ENCODE measurements at places on chromosomes 7 and 10.

DNA sequence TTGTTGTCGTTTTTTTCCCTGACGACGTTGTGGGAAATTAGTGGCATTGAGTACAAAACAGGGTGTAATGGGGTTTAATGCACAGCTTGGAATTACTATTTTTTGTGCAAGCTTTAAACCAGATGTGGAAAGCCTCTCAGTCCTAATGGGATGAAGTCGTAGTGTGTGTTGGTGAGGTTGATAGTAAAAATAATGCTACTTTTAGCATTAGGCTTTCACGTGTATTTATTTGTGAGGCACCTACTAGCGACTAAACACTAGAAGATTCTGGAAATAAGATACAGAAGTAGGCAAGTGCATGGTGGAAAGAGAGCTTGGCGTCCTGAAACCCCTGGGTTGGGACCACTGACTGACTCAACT, 588 bp upstream of the ORC5 start:
- DNase-seq: no peak

DNA sequence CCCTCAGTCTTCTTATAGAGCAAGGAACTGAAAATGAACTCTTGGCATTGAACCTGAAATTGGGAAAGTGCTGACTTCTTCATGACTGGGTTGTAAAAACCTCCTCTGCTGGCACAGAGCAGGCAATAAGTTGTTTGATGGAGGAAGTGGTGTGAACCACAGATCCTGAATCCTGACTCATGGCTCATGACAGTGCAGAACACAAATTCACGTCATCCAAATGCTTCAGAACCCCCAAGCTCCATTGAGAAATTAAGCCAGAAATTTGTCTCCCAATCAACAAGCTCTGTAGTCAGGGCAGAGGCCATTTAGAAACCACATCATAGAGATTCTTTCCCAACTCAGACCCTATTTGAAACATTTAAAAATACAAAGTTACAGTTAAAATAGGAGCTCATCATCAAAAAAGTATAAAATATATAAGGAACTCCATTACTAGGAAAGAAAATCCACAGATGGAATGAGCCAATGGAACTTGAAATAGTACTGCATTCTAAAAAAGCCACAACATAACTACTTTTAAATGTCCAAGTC, 10.3 kb upstream of the STK17A start:
- no peak for DNase-seq

DNA sequence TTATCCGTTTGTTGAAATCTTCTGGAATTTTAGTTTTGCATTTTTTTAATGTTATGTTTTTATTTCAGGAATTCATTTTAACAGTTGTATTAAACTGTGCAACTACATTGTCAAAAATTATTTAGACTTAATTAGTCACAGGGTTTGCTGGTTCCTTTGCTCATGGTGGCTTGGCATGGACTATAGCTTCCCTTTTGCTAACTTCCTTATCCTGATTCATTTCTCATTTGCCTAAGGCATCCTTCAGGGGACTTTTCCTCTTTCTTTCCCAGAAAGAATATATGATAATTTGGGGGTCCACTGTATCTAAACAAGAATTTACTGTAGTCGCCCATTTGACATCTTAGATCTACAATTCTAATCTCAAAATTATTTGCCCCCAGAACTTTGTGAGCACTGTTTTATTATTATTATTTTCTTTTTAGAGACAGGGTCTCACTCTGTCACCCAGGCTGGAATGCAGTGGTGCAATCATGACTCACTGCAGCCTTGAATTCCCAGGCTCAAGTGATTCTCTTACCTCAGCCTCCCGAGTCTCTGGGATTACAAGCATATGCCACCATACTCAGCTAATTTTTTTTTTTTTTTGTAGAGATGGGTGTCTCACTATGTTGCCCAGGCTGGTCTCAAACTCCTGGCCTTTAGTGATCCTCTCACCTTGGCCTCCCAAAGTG, 13.9 kb downstream of the FIGNL1 start:
- no peak for DNase-seq

GRCh38 chr7:4951903-4952636, 6.9 kb downstream of the MMD2 start:
- no peak for DNase-seq

DNA sequence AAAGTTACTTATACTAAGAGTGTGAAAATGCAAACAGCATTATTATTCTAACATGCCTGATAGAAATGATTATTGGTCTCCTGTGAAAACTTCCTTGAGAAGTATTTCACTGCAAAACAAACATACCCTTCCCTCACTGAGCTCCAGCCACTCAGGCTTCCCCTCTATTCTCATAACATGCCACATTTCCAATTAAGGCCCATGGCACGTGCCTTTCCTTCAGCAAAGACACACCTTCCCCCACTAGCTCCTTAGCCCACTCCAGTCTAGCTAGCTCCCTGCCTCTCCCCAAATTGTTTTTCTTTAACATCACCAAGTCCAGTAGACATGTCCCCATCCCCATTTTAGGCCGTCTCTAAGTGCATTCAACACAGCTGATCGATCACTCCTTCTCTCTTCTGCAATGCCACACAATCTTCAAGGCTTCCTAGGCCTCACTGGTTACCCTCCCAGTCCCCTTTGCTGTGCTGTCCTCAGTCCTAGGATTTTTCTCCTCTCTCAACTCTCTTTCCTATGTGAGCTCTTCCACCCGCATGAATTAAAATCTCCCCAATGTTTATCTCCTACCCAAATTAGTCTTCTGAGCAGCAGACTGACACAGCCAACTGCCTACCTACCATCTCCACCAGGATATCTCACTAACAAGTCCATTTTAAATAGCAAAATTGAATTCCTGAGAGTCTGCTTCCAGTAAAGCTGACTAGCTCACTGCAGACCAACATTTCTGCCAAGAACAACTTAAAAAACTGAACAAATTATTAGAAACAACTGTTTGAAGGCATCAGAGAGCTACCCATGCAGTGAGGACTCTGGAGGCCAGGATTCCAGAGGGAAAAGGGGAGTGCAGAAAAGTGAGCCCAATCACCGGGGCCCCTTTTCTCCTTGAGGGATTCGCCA, 11.9 kb downstream of the CYTH3 start:
- no peak for DNase-seq

DNA sequence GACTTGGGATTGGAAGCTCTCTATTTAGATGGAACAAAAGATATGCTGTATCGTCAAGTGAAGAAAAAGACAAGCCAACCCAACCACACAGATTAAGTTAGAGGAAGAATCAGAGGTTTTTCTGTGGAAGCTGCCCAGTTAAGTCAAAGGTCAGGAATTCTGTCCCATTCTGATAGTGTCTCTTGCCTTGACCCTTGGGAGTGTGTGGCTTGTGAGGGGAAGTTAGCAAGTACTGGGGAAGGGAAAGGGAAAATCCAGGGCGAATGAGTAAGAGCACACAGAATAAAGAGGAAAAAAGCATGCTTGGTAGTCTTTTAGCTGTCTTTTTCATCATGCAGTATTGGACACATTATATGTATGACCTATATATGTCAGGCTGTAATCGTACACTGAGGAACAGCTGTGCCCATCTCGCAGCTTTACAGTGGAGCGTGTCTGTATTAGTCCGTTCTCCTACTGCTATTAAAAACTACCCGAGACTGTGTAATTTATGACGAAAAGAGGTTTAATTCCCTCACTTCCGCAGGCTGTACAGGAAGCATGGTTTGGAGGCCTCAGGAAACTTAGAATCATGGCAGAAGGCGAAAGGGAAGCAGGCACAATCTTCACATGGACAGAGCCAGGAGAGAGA, 197.2 kb downstream of the GALNT17 start:
- no peak for DNase-seq

GRCh38 chr7:142299237-142299781, 41.5 kb upstream of the PRSS58 start:
- DNase-seq: no peak

- DNase-seq: no peak
Measured at GRCh38 chr7:11616466-11616865, 215.5 kb downstream of the THSD7A start.

- DNase-seq: no peak
Measured at GRCh38 chr7:100884736-100885439, 4.6 kb downstream of the UFSP1 start.

DNA sequence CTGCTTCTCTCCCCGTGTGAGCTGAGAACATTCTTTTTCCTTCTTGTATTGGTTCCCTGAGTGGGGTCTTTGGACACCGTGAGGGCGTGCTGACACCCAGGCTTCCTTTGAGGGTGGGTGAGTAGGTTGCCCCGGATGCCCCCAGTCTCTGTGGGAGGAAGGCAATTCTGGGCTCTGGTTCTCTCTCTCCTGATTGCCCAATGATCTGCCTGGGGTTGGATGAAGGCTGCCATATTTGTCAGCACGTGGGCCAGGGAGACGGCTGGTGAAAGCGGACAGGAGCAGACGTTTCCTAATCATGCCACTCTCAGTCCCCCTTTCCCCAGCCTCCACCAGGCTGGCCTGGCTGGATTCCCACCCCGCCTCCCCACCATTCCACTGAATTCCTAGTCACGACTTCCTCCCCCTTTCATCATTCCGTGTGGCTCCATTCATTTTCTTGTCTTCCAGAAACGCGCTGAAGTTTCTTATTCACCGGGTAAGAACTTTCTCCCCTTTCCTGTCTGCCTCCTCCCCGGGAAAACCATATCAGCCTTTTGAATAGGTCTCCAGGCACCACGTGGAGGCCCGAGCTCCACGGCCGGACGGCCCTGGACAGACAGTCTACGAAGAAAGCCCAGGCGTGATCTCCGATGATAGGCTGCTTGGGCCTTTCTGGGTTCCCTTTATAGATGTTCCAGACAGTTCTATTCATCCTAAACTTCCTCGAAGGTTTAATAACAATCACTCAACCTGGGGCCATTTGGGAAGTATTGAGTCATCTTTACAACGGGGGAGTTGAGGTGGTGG, 98.7 kb upstream of the NPTX2 start:
- no peak for DNase-seq

GRCh38 chr7:148481971-148482626, 108.5 kb upstream of the C7orf33 start:
- no peak for DNase-seq

DNA sequence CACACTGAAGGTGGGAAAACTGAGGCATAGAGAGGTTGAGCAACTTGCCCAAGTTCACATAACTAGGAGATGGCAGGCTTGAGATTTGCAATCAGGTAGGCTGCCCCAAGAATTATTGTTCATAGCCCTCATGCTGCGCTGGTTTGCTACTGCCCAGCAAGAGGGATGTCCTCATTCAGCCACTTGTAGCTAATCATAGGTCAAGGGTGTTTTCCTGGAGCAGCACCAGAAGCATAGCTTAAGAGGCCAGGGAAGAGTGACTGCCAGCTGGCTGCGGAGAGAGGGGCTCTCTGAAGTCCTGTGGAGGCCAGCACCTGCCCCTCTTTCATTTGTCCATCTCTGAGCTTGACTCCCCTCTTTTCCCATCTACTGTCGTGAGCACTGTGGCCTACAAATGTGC, 15.0 kb downstream of the CDHR3 start:
- DNase-seq: no peak

DNA sequence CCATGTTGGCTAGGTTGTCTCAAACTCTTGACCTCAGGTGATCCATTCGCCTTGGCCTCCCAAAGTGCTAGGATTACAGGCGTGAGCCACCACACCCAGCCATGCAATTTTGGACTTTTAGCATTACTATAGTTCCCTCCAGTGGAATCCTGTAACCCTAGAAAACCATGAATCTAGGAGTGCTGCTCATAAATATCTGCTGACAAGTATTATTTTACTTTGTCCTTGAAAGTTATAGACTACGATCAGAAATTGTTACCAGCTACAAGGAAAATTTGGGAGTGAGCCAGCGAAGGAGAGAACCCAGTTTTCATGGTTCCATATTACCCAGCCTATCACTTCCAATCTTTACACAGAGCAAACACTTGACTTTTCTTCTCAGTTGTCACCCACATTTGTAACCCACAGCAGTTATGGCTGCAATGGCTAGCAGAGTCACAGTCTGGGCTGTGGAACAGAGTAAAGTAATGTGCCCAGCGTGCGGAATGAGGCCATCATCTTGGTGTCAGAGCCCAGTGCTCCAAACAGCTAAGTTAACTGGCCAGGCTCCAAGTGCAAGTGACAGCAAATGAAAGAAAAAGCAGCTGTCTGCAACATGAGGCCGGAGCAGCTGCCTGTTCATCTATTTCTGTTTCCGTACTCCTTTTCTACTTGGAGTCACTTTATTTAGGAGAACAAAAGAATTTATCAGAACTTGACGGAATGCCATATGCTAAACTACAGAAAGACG, 29.9 kb downstream of the ZC3HC1 start:
- DNase-seq: no peak

GRCh38 chr10:6070660-6071059, 8.5 kb upstream of the IL2RA start:
- DNase-seq: no peak

GRCh38 chr7:44461387-44461786, 29.1 kb downstream of the NUDCD3 start:
- no peak for DNase-seq

DNA sequence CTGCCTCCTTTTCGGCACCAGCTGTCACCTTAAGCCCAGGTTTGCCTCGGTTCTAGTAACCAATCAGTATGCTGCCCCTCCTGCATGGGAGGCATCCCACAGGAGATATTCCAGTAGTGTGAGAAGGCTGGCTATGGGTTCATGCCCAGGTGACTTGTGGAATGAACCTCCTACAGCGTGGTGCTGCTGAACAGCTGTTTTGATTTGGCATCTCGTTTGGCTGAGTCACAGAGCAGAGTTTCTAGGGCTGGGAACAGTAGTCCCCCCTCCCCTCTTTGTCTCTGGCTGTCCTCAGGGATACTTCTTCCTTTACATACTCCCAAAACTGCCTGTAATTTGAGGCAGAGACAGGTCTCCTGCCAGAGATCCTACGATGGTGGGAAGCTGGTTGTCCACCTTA, 16.1 kb downstream of the R3HCC1L start:
- DNase-seq: no peak

DNA sequence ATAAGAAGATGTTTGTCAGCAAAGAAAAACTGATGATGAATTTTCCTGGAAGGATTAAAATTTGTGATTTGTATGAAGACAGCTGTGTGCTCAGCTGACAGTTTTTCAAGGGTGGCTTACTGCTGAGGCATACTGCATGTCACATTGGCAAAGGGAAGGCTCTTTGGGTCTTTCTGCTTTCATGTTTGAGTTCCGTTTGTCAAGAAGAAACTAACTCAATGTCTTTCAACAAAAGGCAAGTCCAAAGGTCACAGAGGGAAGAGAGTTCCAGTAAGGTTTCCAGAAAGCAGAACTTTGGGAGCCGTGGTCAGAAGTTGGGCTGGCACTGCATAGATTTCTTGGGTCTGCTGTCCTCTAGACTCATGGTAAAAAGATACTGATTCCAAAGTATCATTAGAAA, 16.9 kb downstream of the DYDC2 start:
- no peak for DNase-seq

- no peak for DNase-seq
Measured at GRCh38 chr7:84271543-84271942, 77.0 kb upstream of the SEMA3A start.
